ENCODE measurements at places on chromosomes 6 and 20.

DNA sequence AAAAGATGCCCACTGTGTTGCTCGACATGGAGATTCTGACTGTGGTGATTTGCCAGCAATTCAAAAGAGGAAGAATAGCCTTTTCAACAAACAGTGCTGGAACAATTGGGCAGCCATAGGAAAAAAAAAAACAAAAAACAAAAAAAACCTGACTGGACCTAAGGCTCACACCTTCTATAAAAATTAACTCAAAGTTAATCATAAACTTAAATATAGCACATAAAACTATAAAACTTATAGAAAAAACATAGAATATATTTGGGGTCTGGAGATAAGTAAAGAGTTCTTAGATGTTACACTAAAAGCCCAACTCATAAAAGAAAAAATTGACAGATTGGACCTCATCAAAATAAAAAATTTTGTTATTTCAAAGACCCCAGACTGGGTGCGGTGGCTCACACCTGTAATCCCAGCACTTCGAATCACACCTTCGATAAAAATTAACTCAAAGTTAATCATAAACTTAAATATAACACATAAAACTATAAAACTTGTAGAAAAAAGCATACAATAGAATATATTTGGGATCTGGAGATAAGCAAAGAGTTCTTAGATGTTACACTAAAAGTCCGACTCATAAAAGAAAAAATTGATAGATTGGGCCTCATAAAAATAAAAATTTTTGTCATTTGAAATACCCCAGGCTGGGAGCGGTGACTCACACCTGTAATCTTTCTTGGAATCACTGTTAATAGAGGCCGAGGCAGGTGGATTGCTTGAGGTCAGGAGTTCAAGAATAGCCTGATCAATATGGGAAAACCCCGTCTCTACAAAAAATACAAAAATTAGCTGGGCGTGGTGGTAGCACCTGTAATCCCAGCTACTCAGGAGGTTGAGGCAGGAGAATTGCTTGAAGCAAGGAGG lies 115.6 kb upstream of the FAM83B start:
- no peak for DNase-seq

DNA sequence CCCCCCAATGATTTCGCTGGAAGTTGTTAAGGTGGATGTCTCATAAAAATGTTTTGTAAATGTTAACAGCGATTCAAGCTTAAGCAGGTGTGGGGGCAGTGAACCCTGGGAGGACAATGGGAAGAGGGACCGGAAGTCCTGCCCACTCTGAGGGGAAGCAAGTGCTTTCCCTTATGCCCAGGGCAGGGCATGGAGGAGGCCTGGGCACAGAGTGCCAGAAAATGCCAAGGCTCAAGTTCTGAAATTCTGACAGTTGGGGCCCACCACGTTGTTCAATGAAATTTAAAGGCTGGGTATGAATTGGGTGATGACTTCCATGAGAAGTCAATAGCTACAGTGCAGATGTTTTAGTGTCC lies 132.7 kb upstream of the SALL4 start:
- DNase-seq = no peak

- no peak for DNase-seq
Measured at GRCh38 chr6:162814426-162814973, 86.7 kb downstream of the PACRG start.

- no peak for DNase-seq
Measured at GRCh38 chr6:130377915-130378314, 12.1 kb downstream of the TMEM200A start.

DNA sequence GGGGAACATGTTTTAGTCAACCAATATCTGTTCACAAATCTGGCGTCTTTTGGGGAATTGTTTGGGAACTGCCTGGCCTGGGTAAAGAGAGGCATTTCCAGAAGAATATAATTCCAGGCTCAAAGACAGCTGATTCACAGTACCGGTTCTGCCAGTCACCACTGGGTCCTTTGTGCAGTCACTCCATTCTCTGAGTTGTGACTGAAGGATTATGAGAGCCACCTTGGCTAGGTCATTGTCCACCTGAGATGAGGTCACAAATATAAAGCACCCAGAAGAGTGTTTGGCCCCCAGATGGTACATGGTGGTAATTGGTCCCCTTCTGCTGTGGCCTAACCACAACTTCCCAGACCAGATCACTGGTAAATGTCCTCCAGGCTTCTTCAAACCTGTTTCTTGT lies 121.0 kb upstream of the SPACA1 start:
- no peak for DNase-seq

DNA sequence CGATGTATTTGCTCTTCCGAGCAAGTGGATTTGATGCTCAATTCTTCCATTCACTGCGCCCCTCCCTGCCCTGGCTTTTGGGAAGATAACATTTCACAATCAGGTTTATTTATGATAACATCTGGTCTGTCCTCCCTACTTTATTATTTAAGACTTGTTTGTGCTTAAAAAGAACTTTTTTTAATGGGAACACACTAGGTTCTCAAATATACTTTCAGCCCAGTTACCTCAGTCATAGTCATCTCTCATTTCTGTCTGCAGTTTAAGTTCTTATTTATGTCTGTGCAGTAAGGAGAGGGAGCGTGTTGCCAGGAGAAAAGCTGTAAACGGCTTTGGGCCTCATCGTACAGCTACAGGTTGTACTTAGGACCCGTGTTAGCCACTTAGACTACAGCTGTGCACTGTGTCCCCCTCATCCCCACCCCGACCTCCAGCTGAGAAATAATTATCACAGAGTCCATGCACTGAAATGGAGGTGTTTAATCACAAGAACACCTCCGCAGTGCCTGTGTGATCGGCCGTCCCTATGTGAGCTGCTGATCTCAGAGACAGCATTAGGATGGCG lies 99.3 kb downstream of the RPP40 start:
- DNase-seq = no peak

- no peak for DNase-seq
Measured at GRCh38 chr20:30611239-30611984, 646.1 kb upstream of the DEFB115 start.

- DNase-seq = no peak
Measured at GRCh38 chr20:62668441-62669027, 26.2 kb downstream of the SLCO4A1 start.

DNA sequence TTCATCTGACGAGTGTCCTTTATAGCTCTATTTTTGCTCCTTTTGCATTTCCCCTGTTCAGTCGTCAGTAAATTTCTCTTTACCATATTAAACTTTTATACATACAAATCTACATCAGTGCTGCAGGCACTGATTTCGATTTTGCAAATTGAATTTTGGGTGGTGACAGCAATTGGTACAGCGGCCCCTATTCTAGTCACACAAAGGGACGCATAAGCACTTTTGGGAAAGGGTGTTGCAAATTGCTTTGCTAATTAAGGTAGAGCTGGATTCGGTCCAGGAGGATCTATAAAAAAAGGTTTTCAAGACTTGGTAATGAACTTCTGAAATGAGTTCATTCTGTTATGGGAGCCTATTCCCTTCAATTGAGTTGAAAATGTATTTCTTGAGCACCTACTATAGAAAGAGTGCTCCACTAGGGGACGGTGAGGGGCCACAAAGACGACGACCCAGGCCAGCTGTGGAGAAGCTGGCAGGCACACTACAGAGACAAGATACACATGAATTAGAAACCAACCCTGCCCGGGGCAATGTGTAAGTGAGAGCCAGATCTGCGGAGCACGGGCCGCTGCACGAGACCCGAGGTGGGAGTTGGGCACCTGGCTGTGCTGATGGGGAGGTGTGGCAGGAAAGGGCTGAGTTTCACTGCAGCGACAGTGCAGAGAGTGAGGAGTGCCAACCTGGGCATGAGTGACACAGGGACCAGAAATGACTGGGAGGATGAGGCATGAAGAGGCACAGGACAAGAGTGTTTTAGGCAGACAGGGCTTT lies 5.4 kb downstream of the UQCC2 start:
- no peak for DNase-seq

DNA sequence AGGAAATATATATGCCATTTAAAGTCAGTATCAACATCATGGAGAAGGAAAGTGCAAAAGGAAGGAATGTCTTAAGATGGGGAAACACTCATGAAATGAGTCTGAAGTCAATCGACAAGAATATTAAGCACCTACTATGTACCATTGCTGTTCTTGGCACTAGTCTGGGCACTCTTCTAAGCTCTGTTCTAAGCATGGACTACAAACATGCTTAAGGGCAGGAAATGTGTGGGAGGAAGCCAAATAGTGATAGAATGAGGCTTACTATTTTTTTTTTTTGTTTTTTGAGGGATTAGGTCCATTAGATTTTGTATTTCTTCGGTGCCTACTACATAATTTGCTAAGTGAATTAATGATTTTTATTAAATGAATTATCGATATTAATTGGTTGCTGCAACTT lies 83.8 kb upstream of the SUPT3H start:
- DNase-seq = no peak

DNA sequence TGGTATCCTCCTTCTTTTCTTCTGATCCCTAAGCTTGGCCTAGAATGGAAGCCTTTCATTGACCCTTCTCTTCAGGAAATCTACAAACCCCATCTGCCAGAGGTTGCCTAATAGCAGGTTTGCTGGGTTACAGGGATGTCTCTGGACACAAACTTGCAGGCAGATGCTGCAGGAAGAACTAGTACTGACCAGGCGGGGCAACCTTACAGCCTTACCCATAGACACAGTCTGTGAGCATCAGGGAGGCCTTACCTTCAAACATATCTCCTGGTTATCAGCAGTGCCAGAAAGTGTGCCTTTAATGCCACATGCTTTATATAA lies 2.6 kb downstream of the SCUBE3 start:
- DNase-seq = no peak

GRCh38 chr6:40545954-40546353 lies 41.2 kb downstream of the LRFN2 start:
- DNase-seq = no peak

GRCh38 chr20:50294164-50295088 lies 103.8 kb downstream of the CEBPB start:
- no peak for DNase-seq

DNA sequence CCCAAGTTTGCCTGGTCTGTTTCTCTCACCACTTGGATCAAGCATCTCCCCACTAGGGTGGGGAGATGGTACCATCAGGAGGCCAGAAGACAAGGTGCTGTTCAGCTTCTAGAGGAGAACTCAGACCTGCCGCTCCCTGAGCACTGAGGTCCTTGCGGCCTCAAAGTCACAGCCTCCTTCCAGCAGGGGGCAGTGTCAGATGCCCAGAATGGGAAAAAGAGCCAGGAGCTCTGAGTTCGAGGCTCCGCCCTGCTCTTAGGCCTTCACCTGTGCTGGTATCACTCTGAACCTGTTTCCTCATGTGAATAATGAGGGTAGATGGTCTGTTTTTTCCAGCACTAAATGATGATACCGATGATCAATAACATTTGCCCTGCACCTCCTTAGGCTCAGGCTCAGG lies 68.7 kb downstream of the TOX2 start:
- no peak for DNase-seq

DNA sequence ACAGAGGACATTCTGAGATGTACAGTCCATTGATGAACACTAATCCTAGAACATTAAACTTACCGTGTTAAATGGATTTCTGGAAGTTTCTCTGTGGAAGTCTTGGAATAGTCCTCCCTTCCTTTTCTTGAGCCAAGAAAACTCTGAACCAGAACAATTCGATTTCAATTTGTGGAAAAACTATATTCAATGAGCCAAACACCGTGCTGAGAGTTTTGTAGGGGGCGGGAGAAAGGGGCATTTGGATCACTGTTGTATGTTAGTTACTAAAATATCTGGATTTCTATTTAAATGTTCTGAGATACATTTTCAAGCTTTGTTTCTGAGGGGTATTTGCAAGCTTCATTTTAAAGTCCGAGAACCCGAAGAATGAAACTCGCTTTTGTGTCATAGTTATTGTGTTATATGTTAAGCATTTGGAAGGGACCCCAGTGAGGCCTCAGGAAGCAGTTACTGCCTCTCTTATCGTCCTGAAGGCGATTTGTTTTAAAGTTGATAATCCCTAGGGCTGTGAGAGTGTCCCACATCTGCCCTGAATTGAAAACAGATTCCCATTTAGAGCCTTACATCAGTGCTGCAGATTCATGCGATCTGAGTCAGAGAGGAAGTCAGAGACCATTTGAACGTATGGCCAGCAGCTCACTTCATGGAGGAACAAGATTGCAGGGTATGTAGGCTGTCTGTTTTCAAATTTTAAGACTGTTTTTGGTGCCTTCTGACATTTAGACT lies 70.8 kb upstream of the SASH1 start:
- DNase-seq = no peak

GRCh38 chr6:36958775-36959554 lies 4.4 kb downstream of the PI16 start:
- DNase-seq = no peak

GRCh38 chr20:20130399-20130798 lies 78.1 kb downstream of the CFAP61 start:
- no peak for DNase-seq

DNA sequence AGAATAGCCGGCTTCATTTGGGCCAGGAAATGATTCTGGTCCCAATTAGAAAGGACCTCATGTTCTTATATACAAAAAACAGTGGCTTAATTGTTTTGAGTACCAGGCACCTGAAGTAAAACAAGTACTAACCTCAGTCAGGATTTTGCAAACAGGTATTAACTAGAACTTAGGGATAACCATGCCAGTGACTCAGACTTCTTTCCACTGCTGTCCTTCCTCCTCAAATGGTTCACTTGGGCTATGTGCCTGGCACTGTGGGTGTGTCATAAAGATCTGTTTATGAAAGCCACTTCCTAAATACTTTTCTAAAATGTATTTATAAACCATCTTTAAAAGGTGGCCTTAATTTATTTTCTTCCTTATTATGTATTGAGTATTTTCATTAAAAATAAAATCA lies 10.7 kb downstream of the CLDN20 start:
- no peak for DNase-seq

DNA sequence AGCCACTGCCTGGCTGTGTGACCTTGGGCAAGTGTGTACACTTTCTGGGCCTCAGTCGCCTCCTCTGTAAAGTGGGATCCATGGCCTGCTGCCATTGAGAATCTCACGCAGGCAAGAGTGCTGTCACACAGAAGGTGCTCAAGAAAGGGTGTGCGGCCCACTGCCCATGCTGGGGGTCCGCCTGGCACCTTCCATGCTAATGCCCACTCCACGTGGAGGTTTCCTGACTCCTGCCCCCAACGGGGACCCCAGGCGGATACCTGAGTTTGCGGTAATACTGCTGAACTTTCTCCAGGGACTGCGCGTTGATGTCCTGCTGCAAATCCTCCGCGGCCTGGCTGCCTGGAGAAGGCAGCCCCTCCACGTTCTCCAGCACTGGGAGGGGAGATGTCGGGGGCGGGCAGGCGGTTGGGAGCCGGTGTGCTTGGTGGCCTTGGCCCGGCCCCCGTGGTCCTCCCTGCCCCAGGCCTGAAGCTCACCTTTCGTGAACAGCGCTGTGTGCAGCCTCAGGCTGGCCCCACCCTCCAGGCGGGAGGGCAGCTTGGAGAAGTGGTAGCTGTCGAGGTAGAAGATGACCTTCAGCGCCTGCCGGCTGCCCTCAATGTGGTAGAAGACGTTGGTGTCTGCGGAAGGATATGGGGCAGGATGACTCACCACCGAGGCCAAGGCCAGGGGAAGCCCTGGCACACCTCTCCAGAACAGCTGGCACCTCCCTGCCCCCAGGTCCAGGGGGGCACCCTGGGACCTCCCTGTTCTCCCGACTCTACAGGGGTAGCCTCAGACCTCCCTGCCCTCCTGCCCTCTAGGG lies 195.6 kb downstream of the PREX1 start:
- no peak for DNase-seq
